ENCODE measurements at places on chromosomes 2 and 18.

GRCh38 chr2:144582651-144583380 lies 62.9 kb upstream of the ZEB2 start:
- DNase-seq = no peak

DNA sequence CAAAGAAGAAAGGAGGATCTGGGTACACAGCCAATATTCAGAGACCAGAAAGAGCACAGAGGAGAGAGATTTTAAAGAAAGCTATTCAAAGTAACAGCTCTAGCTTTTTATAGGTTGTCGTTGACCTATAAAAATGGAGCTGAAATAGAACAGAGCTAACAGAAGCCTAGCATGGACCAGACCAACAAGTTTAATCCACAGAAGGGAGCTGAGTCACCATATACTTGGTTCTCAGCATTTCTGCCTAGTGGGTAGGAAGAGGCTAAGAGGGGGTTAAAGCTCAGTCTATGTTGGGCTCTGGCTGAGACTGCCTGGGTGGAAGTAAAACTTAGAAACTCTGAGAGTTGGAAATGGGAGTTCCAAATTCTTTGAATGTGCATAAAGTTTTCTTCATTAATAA lies 678.0 kb upstream of the CDH2 start:
- no peak for DNase-seq

DNA sequence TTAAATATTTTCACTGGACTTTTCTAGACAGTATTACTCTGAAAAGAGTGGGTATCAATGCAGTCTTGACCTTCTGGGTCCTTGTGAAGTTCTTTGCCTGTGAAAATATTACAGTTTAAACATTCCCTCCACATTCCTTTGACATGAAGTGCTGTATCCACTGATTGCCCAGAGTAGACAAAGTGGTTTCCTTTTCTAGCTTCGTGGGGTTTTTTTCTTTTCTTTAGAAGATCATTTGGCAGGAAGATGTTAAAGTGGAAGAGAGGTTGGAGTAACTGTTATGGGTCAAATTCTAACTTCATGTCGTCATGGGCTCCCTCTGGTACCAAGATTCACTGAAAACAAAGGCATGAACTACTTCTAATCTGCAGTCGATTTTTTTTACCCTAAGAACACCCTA lies 496.9 kb downstream of the EPHA4 start:
- peak; percentile 37 for DNase-seq

- DNase-seq = peak; percentile 24
Measured at GRCh38 chr2:86274265-86274917, 63.0 kb downstream of the REEP1 start.

DNA sequence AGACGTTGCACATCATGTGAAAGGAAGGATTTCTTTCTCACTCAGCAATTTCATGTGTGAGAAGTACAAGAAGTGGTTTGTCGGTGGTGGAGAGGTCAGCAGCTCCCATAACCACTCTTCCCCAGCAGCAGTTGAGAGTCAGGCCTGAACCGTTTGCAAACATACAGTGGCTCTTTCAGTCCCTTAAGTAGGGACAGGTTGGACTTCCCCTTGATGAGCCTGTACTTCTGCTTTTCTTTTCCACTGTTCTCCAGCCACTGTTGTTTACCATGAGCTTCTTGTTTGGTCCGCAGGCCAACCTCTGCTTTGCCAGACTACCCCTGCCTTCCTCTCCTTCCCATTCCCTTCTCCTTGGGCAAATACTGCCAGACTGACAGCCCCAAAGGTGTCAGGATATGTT lies 391.3 kb upstream of the CELF4 start:
- DNase-seq = no peak

DNA sequence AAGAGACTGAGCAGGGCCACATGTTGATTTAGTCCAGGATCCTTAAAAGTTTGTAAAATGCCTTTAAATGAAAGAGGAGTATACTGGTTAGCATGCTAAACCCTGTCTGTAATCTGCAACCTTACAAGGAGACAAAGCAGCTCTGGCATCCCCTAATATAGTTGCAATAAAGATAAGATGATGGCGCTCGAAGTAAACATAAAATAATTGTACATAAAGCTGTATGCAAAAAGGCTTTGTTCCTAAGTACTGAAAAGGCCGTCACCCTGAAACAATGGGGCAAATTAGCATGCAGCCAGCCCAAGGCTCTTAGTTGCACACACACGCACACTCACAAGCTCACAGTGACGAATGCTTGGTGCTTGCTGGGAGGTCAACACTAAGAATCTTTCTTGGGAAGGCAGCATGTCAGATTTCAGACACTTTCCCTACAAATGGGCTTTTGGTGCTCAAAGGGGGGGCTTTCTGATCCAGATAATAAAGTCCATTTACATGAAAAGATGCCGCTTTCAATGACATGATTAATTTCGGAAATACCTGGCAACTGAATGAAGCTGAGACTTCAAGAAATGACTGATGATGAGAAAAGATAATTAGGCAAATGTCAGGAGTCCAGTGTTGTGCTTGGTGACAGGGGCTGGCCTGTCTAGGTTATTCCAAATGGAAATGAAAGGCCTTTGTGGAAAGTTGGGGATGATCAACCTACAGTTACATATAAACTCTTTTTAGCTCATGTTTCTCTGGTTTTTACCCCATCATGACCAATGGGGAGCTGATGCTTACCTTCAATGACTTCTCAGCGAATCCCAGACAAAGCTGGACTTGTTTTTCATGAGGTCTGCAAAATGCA lies 370.3 kb downstream of the MEIS1 start:
- DNase-seq = no peak

- peak; percentile 44 for DNase-seq
Measured at GRCh38 chr2:235642446-235643098, 148.7 kb downstream of the AGAP1 start.

DNA sequence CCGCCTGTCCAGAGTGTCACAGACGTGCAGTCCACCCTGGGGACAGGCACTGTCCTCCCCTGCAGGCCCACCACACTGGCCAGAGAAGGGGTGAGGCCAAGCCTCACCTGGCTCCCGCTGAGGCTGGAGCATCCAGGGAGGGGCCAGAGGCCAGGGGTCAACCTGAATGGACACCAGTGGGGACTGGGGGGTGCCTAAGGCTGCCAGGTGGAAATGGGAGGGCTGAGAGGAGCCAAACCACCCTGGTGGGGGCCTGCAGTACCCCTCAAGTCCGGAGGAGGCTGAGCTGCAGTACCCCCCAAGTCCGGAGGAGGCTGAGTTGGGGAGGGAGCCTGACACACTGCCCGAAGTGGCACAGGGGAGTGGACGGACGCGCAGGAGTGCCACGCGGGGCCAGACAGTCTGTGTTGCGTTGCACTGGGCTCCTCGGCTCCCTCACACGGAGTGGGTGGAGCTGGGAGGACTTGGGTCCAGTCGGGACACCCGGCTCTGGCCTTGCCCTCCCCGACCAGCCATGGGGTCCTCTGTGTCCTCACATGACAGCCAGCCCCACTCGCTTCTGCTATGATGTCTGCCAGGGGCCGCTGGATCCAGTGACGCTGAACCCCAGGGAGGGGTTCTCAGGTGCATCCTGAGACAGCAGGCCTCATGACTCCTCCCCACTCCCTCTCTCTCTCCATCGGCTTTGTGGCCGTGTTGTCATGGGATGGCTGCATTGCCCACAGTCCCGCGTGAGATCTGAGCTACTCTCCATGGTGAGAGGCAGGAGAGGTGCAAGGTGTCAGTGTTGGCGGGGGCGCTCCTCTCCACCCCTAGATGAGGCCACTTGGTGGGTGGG lies 22.3 kb upstream of the GPC1 start:
- no peak for DNase-seq

- DNase-seq = no peak
Measured at GRCh38 chr18:73461038-73461779, 593.4 kb upstream of the NETO1 start.

DNA sequence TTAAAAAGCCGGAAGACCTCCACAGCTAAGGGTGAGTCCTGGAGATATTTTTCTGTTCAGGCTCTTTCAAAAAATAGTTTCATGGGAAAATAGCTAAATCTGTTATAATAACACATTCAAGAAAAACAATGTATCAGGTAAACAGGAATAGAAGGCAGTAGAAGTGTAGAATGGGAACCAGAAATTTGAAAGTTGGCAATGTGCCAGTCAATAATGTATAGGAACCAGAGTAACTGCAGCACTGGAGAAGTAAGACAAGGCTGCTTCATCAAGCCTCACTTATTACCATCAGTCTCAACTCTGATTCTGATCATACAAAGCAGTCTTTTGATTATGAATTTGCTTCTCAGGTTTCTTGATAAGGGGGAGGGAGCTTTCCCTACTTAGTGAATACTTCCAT lies 81.4 kb upstream of the VRK2 start:
- DNase-seq = no peak

GRCh38 chr2:48247206-48247605 lies 282.7 kb upstream of the STON1 start:
- DNase-seq = peak; percentile 45

- DNase-seq = no peak
Measured at GRCh38 chr2:61660511-61661388, 122.6 kb upstream of the XPO1 start.

DNA sequence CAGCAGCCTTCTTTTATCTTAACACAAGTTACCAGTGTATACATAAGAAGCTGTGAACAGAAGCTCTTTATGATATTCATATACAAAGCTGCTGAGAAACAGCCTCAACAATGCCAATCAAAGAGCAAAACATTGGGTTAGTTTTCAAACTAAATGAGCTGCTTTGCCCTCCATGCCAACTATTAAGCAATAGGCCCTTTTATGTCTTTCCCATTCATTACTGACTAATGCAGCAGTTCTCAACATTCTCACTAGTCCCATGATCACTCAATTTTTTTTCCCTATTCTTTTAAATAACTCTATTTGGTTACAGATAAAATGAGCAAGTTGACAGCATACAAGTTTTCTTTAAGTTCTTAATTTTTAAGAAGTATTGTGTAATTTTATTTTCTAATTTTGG lies 57.9 kb upstream of the FRZB start:
- peak; percentile 44 for DNase-seq

DNA sequence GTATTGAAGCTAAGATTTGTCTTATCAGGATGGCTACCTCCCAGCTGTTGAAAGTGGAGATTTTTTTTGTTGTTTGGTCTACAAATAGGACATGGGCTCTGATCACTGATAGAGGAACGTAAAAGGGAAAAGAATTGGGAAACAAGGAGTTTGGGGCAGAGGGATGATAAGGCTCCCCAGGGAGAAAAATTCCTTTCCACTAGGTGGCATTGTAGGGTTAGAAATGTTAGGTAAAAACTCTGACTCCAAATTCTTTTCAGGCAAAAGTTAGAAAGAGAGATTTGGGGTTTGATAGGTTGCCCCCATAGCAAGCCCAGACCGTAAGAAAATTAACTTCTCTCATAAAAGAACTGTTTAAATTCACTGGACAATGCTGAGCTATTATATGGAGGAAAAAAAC lies 19.8 kb downstream of the CMPK2 start:
- no peak for DNase-seq

DNA sequence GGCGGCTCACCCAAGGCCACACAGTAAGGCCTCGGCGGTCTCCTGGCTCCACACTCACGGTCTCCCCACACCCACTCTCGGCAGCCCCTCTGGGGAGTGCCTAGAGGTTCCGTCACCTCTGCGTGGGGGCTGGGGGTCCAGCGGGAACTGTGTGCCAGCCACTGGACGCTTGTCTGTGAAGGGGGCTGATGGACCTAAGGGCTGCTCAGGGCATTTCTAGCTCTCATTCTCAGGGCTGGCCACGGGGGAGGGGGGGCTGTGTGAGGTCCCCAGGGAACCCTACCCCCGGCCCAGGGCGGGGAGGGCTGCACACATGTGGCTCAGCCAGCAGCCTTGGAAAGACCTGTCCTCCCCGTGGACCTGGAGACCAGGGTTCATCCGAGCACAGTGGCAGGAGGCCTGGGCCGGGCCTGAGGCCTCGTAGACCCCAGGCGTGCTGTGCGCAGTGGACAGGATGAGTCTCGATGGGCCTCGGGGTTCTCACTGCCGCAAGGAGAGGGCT lies 27.1 kb upstream of the ODC1 start:
- DNase-seq = no peak

GRCh38 chr2:183063083-183063482 lies 15.5 kb upstream of the DUSP19 start:
- DNase-seq = peak; percentile 42

- DNase-seq = no peak
Measured at GRCh38 chr2:71419976-71420375, 33.4 kb upstream of the DYSF start.

DNA sequence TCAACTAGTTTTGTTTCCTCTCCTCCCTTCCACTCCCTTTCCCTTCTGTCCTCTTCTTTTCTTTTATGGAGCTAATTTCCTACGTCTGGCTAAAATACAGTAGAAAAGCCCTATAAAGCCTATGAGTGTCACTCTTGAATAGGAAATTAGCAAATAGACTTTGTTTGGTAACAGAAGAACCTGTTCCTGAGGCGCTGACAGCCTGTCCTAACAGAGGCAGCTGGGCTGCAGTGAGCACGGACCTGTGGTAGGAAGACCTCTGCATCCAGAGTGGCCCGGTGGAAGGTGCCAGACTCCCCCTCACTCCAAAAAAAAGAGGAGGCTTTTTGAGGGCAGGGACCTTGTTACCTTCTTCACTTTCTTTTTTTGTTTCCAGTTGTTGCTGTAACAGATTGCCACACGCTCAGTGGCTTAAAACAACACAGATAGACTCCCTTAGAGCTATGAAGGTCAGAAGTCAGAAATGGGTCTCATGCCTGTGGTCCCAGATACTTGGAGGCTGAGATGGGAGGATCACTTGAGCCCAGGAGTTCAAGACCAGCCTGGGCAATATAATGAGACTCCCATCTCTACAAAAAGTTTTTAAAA lies 81.2 kb upstream of the TXNDC2 start:
- DNase-seq = no peak

DNA sequence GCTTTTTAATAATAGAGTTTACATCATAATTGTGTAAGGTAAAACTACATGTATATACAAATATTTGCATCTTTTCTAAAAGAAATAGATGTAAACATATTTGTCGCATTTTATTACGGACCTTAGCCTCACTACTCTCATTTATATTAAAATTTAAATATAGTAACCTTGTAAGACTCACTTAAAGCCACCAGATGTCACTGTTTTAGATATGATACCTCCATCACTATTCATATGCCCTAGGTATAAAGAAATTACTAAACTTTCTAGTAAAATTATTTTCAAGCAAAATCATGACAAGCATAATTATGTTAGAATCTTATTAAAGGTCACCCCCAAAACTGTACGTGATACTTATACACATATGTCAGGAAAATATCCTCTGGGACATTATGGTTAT lies 674.3 kb upstream of the REG3G start:
- no peak for DNase-seq

- peak; percentile 23 for DNase-seq
Measured at GRCh38 chr2:161033059-161033660, 127.1 kb upstream of the TANK start.

DNA sequence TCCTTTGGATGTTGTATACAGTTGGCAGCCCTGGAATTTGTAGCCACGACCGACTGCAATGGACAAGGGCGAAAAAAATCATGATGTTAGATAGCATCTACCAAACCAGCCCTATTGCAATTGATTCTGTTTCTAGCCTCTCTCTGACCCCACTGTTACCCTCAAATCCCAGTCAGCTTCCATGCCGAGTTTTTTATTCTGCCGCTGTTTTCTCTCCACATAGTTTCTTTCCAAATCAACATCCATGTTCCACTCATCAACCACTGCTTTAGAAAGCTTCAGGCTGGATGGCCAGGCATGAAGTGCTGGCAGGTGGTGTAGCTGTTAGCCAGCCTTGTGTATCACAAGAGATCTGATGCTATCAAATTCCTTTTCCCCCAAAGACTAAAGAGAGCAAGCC lies 272.8 kb downstream of the FIGN start:
- no peak for DNase-seq

Measured in AG10803 (cell line).